ENCODE measurements at places on chromosomes 2 and 18. TPM values are rescaled to one million over a fixed set of nuclear protein-coding genes. Genes with fewer than 3 reads are reported as not detected.

ANO7 gene
- 3.0 TPM for total RNA-seq

STAT4 gene
- total RNA-seq, result 18.8 TPM

GRCh38 chr2:43851011-43851980, 12.5 kb downstream of the ABCG8 start:
- peaks cover 15% of the 10 kb centered on the region for H3K27me3 ChIP-seq
- H3K4me1 ChIP-seq, result peaks cover 8% of the 10 kb centered on the region
- H3K27ac ChIP-seq, result no peak overlapping the region
- no peak for DNase-seq

- no peak overlapping the region for H3K4me3 ChIP-seq
- H3K27me3 ChIP-seq, result peaks cover 57% of the 10 kb centered on the region
- DNase-seq, result no peak
- H3K4me1 ChIP-seq, result peaks cover 12% of the 10 kb centered on the region
Observed at GRCh38 chr2:119521433-119522050, 2.7 kb downstream of the SCTR start.

IL37 gene
- not detected for total RNA-seq

ANKRD62 gene
- not detected for total RNA-seq

- no peak overlapping the region for H3K4me3 ChIP-seq
- H3K27me3 ChIP-seq, result peaks cover 12% of the 10 kb centered on the region
- no peak for DNase-seq
- H3K36me3 ChIP-seq, result no peaks in the 10 kb centered on the region
Observed at GRCh38 chr2:12391116-12391515, 325.6 kb upstream of the TRIB2 start.

SLC40A1 gene
- total RNA-seq, result 14.6 TPM

SATB2 gene
- total RNA-seq, result 4.7 TPM

Measured in progenitor cell of endocrine pancreas (in vitro differentiated cells).